ENCODE measurements at places on chromosomes 5 and 9. TPM values are rescaled to one million over a fixed set of nuclear protein-coding genes. Genes with fewer than 3 reads are reported as not detected.

DNA sequence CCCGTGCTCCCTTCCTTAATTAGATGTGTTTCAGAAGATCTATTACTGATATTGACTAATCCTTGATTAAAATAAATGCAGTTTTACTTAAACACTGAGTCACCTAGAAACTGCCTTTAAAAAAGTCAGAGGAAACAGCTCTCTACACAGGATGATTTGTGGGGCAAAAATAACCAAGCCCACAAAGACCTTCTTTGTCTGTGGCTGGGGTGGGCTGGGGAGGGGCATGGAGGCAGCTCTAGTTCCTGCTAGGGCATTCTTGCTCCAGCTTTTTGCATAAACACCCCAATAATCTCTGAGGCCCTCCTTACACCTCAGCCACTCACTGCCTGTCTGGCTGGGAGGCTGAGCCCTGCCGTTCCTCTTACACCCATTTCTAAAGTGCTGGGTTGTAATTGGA, 227.6 kb upstream of the DAP start:
- DNase-seq, result no peak

- DNase-seq, result no peak
These were observed 535.9 kb upstream of the SEMA6A start for GRCh38 chr5:117110548-117110947.

- DNase-seq, result no peak
These were observed 1.6 kb upstream of the TXN start for GRCh38 chr9:110257956-110258355.

Gene NAIP
- total RNA-seq, result 59.4 TPM

DNA sequence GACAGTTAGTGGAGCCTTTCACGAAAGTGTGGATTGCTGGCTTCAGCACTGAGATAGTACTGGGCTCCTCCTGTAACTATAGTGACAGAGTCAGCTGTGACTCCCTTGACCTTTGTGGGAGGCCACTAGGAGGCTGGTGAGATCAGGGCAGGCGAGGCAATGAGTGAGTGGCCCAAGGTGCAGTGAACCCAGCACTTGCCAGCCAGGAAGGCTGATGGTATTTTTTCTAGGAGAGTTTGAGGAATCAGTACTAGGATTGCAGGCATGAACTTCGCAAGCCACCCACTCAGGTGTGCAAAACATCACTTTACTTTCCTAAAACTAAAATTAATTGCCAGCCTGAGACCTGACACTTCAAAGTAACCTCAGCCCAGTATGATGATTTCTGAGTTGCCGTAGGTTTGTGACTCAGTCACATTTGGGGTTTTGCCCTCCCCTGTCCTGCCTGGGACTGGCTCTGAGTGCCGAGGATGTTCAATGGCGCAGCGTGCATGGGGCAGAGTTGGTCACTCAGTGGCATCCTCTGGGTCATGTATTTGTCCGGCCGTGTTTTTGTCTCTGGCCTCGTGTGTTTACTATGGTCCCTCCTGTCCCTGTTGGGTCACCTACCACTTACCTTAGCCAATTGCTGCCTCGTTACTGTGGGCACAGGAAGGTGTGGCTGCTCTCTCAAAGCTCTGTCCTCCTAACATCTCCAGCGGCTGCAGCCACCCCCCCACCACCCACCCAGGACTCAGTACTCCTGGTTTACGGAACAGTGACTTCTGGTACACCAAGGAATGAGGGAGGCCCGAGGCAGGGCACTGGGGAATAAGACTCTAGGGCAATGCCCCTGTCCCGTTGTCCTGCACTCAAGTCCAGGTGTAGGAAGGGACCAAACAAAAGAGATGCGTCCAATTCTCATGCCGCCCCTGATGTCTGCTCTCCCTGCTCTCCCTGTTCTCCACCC, 67.2 kb downstream of the IL31RA start:
- no peak for DNase-seq

- DNase-seq, result no peak
These were observed 137.1 kb upstream of the ZNF366 start for GRCh38 chr5:72644296-72644695.

Gene ISOC1
- total RNA-seq, result 7.5 TPM

DNA sequence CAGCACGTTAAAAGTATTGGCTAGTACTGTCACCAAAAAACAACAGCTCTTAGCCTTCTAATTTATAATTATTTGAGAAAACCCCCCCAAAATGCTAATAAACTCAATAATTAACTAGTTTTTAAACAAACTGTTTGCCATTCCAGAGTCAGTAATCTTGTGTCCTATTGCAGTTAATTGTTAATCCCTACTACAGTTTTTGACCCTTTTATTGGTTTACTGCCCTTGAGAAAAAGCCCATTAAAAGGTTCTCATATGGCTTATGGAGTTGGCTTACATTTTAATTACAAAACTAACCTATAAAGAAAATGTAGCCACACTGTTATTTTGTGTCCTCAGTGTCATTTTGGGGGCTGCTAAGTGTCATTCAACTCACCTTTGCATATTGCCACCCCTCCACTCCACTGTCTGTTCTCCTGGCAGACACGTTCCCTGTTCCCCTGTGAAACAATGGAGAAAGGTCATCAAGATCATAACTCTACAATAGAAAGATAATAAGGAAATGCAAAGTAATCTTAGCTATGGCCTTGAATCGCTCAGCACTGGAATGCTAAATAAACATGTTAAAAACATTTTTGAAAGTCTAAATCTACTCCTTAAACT, 51.6 kb upstream of the TXNDC8 start:
- DNase-seq, result no peak

GRCh38 chr9:93684806-93685543, 108.6 kb downstream of the PHF2 start:
- DNase-seq, result no peak

GRCh38 chr9:120567081-120567480, 12.9 kb downstream of the CDK5RAP2 start:
- no peak for DNase-seq

DNA sequence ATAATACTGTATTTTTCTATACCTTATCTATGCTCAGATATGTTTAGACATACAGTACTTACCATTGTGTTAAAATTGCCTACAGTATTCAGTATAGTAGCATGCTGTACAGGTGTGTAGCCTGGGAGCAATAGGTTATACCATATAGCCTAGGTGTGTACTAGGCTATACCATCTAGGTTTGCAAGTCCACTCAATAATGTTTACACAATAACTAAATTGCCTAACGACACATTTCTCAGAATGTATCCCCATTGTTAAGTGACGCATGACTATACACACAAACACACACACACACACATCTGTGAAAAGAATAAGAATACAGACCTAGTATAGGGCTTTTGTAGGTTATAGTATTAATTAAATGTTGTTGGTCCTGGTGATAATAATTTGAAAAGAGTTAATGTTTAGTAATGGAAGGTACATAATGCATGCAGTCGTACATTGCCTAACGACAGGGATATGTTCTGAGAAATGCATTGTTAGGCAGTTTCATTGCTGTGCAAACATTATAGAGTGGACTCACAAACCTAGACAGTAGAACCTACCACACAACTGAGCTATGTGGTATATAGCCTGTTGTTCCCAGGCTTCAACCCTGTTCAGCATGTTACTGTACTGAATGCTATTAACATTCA, 13.6 kb downstream of the TDRD7 start:
- no peak for DNase-seq

DNA sequence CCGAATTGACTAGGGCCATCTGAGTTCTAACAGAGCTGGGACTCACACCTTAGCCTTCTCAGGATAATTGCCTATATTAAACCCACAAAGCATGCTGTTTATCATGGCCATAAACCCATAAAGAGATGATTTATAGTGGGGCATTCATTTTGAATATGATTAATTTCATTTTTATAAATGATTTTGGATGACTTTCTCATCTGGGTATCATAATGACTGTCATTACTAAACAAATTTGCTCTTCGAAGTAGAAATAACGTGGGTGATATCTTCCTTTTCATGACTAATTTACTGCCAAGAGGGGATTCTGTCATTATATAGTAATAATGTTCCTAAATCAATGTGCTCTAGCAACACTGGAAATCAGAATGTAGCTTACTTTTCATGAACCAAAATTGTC, 498.2 kb downstream of the CDH12 start:
- no peak for DNase-seq

DNA sequence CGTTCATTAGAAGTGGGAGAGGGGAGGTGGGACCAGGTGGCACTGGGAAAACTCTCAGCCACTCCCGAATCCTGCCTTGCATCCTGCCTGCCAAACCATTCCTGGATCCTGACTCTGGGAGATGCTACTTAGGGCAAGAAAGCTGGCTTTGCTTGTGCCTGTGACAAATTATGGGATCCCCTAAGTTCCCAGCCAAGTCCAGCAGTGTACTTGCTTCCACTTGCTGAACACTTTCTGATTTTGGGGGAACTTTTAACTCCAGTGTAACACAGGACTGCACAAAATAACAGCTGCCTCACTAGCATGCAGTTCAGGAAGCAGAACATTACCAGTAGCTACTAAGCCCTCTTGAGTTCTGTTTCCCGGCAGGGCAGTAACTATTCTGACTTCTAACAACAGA, 12.5 kb upstream of the NKX2-5 start:
- DNase-seq, result no peak

Gene CEL
- 2.0 TPM for total RNA-seq

DNA sequence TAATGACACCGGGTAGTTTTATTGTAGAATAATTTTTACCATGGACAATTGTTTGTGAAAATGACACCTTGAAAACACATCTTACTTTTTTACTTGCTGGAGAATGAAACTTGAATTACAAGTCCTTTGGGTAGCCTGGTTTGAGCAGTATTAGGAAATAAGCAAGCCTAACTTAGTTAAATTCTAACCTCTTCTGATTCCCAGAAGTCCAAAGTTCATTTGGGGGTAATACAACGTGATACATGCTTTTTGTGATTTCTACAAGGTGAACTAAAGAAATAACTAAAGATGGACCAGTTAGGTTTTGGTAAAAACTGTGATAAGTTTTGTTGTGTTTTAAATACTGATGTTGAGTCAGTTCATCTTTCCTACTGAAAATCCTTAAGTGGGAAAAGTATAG, 135.4 kb upstream of the DMRT1 start:
- DNase-seq, result no peak

Gene ARL14EPL
- not detected for total RNA-seq

GRCh38 chr5:115415143-115415491, 118.7 kb upstream of the CCDC112 start:
- no peak for DNase-seq

DNA sequence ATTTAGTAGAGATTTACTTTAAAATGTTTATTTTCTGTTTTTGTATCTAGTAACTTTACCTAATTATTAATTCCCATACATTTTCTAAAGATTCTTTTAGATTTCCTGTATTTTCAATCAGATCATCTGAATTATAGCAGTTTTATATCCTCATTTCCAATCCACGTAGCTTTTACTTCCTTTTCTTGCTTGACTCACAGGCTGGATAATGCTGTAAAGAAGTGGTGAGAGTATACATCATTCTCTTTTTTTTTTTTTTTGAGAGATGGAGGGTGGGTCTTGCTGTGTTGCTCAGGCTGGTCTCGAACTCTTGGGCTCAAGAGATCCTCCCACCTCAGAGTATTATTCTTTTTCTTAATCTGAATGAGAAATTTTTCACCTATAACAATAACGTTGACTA, 11.2 kb upstream of the SETX start:
- DNase-seq, result no peak

GRCh38 chr9:82882748-82883147, 180.2 kb downstream of the RASEF start:
- no peak for DNase-seq

- DNase-seq, result no peak
These were observed 66.6 kb downstream of the DENND1A start for GRCh38 chr9:123863164-123863855.

DNA sequence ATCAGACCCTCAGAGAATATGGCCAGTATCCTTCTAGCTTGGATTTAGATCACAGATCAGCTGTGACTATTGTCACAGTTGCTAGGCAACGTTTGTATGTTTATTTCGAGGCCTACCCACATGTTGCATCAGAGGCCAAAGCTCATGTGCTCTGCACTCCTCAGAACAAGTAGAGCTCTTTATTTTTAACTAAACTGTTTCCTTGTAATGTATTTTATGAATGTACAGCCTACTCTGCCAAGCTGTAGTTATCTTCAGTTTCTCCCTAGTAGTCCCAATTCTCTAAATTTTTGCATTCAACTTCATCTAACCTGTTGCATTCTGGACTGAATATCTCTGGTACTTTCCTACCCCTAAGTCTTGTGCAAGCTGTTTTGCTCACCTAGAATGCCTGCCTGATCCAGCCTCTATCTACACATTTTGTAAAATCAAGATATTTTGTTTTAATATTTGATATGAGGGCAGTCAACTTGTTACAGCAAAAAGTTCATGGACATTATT, 52.8 kb downstream of the CAST start:
- DNase-seq, result no peak

Gene FRMPD1
- total RNA-seq, result not detected

- DNase-seq, result no peak
These were observed 81.5 kb upstream of the PAPPA start for GRCh38 chr9:116072046-116072445.

- no peak for DNase-seq
These were observed 58.8 kb downstream of the SNX30 start for GRCh38 chr9:112809351-112809848.

DNA sequence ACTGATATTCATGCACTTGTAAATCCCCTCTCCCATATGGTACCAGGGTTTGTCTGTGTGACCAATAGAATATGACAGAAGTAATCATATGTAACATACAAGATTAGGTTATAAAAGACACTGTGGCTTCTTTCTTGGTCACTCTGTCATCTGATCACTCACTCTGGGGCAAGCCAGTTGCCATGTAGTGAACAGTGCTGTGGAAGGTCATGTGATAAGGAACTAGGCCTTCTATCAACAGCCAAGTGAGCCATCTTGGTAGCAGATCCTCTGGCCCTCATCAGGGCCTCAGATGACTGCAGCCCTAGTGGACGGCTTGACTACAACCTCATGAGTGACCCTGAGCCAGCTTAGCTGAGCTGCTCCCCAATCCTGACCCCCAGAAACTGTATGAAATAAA, 30.0 kb upstream of the MATR3 start:
- DNase-seq, result no peak

GRCh38 chr9:134195558-134195957, 31.2 kb upstream of the RNU6ATAC start:
- DNase-seq, result no peak

DNA sequence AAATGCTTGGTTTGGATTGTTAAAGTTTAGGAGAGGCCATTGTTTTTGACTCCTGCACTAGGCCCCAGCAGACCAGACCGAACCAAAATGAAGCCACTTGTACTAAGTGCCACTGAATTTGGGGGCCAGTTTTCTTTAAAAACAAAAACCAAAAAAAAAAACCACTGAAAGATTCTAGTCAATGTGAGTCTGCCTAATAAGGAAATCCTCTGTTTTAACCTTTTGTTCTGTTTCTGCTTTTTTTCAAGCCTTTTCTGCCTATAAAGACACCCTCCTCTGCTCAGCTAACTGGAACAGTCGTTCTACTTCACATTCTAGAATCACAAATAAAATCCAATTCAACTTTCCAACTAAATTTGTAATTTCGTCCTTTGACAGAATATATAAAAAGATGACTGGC, 64.9 kb downstream of the SERINC5 start:
- DNase-seq, result no peak

Data from naive thymus-derived CD4-positive, alpha-beta T cell (primary cell).